ENCODE measurements at places on chromosomes 3 and 15.
A peak's percentile ranks its signal among the peaks of the same experiment; 100 is the strongest.

- DNase-seq: no peak
Measured at GRCh38 chr15:66734961-66735908, 33.2 kb downstream of the SMAD6 start.

DNA sequence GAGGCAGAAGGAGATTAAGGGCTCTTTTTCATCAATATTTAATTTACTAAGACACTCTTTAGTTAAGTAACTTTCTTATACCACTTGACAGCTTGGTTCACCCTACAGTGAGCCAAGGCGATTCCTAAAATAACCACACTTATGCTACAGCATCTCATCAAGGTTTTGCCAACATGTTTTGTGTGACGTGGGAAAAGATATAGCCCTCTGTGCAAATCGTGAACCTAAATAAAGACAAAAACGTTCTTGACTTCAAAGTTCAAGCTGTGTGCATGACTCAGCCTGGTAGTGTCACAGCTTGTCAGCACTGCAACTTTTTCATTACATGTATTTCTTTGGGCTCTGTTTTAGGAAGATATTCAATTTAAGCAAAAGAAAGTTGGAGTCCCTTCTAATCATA lies 297.0 kb upstream of the EPHA3 start:
- DNase-seq: no peak

GRCh38 chr3:12349895-12350811 lies 61.3 kb downstream of the PPARG start:
- peak; percentile 56 for DNase-seq

DNA sequence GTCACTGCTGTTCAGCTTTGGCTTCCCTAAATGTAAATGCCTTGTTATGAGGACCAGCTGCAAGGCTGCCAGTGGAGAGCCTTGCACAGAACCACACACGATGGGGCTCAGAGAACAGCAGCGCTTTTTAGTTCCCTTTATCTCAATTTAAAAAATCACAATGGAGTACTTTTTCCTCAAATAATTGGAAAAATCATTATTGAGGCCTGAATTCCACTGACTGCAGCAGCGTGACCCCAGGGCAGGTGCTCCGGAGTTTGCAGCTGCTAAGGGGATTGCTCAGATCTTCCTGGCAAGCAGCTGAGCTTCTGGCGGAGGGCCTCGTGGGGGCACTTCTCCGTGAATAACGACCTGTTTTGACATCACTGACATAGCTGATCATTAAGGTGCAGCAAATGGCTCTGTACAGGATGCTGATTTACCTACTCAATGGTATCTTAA lies 245.6 kb upstream of the TRIM42 start:
- peak; percentile 52 for DNase-seq

- DNase-seq: no peak
Measured at GRCh38 chr15:60583946-60584345, 105.0 kb upstream of the ICE2 start.

- DNase-seq: no peak
Measured at GRCh38 chr15:57251941-57252340, 124.4 kb upstream of the CGNL1 start.

DNA sequence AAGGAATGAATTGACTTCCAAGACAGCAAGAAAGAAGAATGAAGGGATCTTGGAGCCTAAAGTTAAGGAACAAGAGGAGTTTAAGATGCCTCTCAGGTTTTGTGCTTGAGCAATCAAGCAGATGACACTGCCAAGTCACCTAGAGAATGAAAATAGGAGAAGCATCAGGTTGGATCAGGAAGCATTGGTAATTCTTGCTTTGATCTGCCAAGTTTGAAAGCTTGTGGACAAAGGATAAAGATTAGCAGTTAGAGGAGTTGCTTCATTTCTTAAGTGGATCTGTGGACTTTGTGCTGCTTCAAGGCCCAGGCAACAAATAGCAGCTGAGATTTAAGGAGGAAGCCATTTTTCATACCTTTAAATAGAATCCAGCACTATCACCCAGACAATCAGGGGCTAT lies 35.6 kb downstream of the FRMD5 start:
- no peak for DNase-seq

DNA sequence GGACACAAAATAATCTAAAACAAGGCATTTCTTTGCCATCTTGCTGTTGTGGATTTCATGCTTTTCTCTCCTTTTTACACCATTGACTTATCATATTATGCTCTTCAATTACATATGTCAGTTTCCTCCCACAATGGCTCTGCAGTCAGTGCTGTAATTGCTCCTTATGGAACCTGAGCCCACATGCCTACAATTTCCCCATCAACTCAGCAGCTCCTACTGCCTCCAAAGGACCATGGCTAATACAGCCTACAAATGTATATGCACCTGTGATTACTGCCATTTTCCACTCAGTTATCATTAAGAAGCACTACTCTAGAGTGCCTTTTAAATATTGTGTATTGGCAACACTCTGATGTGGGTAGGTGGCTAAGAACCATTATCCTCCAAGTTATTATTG lies 30.8 kb downstream of the RTP4 start:
- no peak for DNase-seq

DNA sequence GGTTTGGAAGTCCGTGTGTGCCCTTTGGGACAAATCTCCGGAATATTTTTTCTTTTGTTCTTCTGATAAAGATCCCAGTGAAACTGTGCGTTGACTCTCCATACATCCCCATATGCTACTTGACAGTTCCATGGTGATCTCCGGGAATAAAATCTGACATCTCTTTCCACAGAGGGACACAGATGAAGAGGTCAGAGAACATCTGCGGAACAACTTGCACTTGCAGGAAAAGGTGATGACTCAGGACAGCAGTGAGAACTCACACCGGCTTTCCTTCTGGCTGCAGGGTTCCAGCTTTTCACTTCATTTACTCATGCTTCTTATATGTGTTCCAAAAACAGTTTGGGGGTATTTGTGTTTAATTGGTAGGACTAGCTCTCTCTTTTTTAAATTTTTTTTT lies 157.5 kb upstream of the CHRM5 start:
- DNase-seq: no peak

DNA sequence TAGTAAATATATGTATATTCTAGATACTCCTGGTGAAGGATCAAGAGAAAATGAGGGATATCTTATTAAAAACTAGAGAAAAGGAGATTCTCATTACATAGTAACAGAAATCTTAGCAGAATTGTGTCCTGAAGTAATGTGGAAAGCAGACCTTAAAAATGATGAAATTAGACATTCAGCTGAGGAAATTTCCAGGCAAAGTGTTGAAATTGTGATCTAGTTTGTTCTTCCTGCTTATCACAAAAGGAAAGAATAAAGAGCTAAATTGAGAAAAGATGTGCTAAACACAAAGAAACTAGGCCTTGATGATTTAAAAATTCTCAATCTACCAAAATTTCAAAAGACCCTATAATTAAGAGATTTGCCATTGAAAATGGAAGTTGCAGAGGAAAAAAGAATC lies 362.6 kb upstream of the PLSCR5 start:
- no peak for DNase-seq

DNA sequence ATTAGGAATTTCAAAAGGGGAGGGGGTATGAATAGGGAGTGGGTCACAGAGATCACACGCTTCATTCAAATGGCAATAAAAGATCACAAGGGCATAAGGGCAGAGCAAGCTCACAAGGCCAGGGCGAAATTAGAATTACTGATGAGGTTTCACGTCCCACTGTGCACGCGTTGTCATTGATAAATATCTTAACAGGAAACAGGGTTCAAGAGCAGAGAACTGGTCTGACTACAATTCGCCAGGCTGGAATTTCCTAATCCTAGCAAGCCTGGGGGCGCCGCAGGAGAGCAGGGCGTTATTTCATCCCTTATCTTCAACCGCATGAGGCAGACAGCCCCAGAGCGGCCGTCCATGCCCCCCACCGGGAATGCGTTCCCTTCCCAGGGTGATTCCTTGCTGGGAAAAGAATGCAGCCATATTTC lies 18.1 kb upstream of the SMCO1 start:
- DNase-seq: no peak

DNA sequence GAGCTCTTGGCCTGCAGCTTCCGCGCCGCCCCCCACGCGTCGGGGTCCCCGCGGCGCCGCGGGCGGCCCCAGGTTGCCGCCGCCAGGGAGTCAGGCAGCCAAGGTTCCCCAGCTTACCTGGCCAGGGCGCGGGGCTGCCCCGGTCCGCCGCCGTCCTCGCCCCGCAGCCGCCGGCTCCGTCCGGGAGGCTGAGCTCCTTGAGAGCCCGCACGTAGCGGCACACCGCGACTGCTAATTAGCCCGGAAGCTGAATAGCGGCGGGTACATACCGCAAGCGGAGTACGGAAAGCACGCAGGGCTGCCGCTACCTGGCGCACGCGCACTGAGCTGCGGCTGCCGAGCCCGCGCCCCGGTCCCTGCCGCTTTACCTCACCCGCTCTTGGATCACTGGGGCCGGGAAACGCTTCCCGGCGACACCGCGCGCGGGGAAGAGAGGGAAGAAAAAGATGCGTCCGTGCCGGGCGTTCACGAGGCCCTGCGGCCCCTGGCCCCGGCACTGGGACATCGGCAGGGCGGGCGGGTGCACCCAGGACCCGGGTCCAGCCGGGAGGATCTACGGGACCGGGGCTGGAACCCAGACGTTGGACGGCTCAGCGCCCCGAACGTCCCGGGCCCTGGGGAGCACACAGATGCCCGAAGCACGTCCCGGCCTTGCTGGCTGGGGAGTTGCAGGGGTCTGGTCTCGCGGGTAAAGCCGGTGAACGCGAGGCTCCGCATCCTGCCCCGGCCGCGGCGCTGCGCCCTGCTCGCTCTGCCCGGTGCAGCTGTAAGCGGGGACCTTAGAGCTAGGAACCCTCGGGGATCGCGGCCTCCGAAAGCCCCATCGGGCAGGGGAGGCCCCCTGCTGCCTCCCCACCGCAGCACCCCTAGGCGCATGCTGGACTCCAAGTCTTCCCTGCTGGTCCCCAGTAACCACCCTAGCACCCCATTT lies at the start of gene GOLGA8B:
TSS of gene GOLGA8B (minus strand) at position 253 of the 931 bp plus-strand sequence. CDS start 47,739 bp downstream, outside the sequence.
- peak; percentile 43 for DNase-seq

DNA sequence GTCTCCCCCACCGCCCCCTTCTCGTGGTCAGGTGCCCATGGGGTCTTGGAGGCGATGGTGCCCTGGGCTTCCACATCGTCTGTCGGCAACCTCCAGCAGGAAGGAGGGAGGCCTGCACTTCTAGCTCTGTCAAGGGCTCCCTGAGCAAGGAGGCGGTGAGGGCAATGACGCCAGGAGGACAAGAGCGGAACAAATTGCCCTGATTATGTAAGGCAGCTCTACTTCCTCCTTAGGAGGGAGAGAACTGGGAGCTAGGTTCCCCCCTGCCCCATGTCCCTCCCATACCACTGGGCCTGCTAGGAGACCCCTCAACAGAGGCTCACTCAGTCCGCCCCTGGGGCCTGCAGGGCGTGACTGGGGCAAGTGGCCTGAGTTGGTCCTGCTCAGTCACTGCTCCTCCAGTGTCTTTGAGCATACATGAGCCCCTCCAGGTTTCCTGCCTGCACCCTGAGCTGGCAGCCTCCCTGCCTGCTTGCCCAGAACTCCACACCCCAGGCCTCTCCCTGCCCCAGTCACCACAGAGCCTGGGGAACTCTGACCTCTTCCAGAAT lies 56.1 kb downstream of the CACNA2D2 start:
- DNase-seq: no peak

DNA sequence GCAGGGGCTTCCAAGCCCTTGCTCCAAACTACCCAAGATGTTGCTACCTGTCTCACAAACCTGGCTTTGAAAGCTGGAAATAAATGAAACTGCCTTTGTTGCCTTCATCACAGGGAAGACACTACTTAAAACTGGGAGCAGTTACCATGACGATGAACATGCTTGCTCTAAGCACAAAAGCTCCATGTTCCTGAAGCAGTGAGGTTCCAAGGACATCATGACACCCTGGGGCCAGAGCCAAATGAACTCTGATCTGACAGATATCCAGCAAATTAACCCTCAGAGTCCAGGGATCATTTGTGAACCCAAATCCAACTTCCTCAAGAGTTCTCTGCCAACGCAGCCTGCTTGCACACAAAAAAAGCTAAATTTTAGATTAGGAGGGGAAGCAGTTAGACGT lies 10.7 kb downstream of the TRAIP start:
- DNase-seq: no peak

- no peak for DNase-seq
Measured at GRCh38 chr15:71237456-71238188, 122.4 kb downstream of the THSD4 start.

DNA sequence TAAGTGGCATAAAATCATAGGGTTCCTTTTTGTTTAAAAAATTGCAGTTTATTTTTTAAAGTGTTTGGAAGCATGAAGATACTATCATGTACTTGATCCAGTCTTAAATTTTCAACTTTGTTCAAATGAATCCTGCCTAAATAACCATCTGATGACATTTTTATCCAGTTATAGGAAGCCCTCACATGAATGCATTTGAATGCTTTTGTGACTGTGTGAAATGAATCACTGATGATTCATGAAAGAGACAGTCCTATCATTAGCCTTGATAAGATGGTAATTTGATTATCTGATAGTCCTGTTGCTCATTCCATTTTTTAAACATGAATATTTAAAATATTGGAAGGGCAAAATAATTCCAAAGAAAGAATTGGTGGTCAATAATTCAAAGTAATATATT lies 401.9 kb upstream of the ROBO2 start:
- DNase-seq: no peak

DNA sequence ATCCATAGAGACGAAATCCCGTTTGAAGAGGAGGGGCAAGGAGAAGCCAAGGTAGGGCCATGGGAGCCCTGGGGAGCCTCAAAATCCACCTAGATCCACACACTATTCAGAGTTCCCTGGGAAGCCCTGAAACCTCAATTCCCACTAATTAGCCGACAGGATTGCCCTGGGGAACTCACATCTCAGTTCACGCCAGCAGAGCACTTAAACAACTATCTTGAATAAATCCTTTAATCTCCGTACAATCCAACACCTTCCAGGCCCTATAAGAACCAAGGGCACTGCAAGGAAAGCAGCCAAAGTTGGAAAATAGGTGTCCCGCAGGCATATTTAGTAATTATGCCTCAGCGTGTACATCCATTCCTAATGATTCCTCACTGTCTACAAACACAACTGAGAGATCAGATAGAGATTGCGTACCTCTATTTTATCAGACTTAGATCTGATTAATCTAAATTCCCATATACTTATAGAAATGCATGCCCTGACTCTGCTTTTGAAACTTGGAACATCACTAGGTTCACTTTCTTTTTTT lies 25.6 kb upstream of the EIF4A2 start:
- DNase-seq: peak; percentile 28

- peak; percentile 20 for DNase-seq
Measured at GRCh38 chr3:174431717-174432116, 427.4 kb upstream of the NAALADL2 start.

- no peak for DNase-seq
Measured at GRCh38 chr3:109926376-109926775, 589.0 kb upstream of the DPPA4 start.

DNA sequence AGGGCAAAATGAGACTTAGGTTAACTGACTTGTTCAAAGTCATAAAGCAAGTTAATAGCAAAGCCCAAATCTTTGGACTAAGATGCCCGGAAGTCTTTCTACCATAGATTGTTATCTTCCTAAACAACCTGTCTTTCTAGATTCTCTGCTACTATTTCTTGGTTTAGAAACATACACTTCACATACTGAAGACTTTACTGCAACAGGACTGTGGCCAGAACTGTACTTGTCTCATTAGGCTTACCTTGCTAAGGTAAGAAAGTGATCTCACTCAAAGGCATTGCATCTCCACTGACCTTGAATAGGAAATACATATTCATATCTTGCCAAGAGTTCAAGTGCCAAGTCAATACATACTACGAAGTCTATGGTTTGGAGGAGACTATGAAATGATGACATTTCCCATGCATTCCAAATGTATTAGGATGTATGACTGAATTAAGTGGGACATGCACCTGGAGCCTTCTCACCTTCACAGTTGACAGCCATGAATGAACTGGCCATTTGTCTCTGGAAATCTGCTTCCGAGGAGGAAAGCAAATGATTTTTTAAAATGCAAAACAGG lies 5.0 kb downstream of the ZDHHC3 start:
- DNase-seq: no peak

- DNase-seq: no peak
Measured at GRCh38 chr15:76866716-76867321, 38.3 kb downstream of the SCAPER start.
